H7 (cell line): ENCODE measurements at places on chromosomes 4 and X.
A peak's percentile ranks its signal among the peaks of the same experiment; 100 is the strongest.

- no peak for DNase-seq
Observed at GRCh38 chrX:8404471-8404870, 60.2 kb upstream of the VCX3B start.

- no peak for DNase-seq
Observed at GRCh38 chr4:39442998-39443397, 15.7 kb downstream of the RPL9 start.

GRCh38 chr4:37516057-37516775, 170.0 kb downstream of the RELL1 start:
- peak; percentile 17 for DNase-seq

DNA sequence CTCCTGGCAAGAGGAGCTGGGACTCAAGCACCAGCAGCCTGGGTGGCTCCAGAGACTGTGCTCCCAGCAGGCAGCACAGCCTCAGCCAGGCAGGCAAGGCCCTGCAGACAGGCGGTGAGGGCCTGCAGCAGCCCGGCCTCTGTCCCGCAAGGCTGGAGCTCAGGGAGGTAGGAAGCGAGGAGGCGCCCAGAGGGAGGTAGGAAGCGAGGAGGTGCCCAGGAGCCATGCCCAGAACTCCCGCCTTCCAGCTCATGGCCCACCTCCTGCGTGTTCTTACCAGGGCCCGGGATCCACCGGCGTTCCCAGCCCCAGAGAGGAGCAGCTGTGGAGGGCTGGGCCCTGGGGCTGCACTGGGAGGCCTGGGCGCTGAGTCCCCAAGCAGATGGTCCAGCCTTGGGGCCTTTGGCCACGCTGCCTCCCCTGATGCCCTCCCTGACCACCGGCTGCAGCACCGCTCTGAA, 133.1 kb downstream of the HMX1 start:
- no peak for DNase-seq

DNA sequence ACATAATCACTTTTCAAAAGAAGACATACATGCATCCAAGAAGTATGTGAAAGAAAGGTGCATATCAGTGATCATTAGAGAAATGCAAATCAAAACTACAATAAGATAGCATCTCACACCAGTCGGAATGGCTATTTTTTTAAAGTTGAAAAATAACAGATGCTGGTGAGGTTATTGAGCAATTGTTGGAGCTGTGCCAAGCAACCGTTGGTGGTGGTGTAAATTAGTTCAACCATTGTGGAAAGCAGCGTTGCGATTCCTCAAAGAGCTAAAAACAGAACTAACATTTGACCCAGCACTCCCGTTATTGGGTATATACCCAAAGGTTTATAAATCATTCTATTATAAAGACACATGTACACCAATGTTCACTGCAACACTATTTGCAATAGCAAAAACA, 14.2 kb downstream of the COX7B2 start:
- DNase-seq = no peak

DNA sequence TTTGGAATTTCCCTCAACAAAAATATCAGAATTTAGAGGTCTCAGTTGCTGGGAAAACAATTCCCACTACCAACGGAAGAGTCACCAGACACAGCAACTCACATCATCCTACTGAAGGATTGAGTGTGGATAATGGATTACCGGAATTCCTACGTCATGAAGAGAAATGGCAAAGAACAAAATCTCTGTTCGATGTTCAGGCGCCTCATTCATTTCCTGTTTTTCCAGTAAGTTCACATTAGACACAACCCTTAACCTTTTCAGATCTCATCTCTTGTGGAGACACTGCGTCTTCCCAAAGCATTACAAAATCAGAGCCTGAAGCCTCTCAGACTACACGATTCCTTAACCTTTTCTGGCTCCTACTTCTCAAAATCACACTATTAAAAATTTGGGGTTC, 58.5 kb upstream of the CPEB2 start:
- no peak for DNase-seq

DNA sequence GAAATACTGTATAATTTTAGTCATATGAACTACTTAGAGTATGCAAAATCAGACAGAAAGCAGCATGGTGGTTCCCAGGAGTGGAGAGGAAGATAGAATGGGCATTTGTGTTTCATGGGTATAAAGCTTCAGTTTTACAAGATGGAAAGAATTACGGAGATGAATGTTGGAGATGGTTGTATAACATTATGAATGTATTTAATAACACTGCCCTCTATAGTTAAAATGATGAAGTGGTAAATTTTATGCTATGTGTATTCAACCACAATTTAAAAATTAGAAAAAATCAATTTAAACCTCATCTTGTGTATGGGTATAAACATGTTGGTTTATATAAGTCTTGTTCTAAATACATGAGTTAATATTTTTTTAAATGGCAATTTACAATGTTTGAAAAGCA, 521.1 kb downstream of the FSTL5 start:
- DNase-seq = no peak

DNA sequence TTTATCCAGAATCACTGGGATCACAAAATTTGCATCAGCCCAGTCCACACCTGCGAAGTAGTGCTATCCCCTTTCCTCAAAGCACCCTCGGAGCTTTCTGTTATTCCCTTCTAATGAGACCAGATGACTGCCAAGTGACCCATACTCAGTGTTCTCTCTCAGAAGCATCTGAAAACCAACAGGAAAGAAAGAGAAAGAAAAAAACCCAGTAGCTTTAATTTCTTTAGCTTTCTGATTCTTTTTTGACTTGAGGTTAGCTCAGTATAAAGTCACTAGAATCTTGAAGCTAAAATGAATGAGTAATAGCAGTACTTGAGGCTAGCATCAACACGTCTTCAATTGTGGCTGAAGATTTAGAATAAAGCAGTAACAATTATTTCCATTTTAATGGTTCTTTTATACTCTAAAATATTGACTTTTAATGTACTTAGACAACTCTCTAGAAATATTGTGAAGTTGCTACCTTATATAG, 124.4 kb downstream of the ANK2 start:
- no peak for DNase-seq

DNA sequence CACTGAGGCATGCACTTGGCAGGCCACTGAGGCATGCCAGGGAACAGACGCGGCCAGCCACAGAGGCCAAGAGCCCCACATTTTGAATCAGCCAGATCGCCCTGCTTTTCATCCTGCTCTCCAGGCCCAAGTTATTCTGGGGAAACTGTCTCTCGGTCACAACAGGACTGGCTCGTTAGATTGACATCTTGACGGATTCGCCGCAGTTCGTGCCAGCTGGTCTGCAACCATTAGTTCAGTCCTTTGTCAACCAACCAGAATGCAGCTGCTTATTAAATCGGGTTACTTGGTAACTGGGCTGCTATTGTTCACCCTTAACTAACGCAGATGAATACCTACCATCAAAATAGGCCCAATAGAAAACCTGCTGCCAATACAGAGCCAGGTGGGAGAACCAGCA, 16.7 kb downstream of the CLDN34 start:
- DNase-seq = no peak

DNA sequence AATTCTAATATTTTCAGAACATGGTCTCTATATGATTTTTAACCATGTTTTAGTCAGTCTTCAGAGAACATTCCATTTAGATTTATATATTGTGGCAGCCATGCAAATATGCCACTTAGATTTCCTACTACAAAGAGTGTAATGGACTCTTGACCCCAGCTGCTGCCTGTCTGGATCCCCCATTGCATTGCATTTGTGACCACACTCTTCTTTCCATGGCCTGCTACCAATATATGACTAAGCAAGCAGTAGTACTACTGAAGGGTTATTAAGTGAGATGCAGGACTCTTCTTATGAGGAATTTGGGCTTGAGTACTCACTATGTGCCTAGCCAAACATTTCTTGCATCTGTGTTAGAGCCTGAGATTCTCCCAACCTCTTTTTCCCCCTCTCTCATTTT, 306.8 kb downstream of the PDHA2 start:
- DNase-seq = no peak

- DNase-seq = no peak
Observed at GRCh38 chr4:138611721-138612120, 369.6 kb upstream of the SLC7A11 start.

GRCh38 chr4:151325111-151325948, at the start of gene SH3D19:
Gene SH3D19, minus strand, starts transcription at chr4:151325605. Its CDS starts 253 bp downstream, at chr4:151325352.
- DNase-seq = peak; percentile 80

DNA sequence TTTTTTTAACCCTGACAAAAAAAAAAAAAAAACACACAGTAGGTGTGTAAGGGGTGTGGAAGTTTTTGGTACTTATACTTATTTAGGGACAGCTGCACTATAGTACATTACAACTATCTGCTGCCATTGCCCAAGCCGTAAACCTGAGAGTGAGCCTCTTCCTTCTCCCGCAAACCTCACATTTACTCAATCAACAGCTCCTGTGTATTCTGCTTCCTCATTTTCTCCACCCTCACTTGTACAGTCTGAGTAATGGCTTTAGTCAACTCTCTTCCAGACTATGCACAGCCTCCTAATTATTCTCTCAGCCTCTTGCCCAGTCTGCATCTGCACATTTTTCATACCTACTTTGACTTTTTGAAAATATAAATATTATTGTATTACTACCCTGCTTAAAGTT, 362.0 kb downstream of the ADAM29 start:
- DNase-seq = no peak

DNA sequence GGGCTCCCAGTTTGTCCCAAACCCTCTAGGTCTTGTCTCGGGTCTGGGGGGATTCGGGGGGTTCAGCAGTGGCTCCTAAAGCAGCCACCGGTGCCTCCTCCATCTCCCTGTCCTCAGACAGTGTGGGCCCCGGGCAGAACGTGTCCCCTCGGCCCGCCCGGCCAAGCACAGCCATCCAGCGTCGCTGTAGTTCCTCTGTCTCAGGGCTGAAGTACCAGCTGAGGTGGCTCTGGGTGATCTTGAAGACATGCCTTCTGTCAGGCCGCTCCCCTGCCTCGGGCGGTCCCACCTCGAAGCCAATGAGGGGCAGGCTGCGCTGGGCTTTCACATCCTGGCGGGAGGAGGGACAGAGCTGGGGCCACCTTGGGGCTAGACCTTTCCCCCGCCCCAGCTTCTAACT, 5.9 kb downstream of the TSR2 start:
- DNase-seq = peak; percentile 65

GRCh38 chr4:183554346-183554686, 49.5 kb downstream of the ING2 start:
- DNase-seq = no peak

DNA sequence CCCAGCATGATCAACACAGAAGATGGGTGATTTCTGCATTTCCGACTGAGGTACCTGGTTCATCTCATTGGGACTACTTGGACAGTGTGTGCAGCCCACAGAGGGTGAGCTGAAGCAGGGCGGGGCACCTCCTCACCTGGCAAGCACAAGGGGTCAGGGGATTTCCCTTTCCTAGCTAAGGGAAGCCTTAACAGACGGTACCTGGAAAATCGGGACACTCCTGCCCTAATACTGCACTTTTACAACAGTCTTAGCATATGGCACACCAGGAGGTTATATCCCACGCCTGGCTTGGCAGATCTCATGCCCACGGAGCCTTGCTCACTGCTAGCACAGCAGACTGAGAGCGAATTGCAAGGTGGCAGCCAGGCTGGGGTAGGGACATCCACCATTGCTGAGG, 92.9 kb upstream of the GRID2 start:
- no peak for DNase-seq

DNA sequence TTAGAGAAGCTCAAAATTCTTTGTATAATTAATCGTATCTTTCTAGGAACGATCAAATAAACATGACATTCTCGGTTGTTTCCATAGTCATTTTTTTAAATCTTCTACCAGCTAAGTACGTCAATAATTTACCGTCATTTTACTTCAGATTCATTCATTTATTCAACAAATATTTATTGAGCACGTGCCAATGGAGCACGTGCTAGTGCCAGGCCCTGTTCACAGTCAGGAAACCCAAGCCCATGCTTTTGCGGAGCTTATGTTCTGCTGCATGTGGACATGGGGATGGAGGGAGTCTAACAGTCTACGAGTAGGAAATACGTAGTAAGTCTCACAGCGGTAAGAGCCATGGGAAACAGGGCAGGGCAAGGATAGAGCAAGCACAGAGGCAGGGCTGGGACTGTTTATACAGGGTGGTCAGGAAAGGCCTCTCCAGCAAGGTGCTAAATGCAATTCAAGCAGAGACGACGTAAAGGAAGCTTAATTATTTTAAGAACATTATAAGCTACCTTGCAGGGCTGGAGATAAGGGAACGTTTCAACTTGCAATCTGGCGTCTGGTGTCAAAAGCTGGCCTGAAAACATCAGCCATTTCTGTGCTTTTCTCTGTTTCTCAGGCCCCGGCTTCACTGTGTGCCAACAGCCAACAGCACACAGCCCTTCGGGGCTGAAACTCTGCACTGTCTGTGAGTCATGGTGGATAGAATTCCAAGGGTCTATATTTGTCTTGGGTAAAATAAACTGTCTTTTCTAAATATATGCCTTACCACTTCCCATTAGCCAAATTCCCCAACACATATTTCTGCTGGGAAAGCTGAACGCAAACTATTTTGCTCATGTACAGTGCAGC, 517.1 kb upstream of the ZFP42 start:
- no peak for DNase-seq

GRCh38 chr4:13169731-13170525, 314.2 kb downstream of the RAB28 start:
- DNase-seq = no peak

DNA sequence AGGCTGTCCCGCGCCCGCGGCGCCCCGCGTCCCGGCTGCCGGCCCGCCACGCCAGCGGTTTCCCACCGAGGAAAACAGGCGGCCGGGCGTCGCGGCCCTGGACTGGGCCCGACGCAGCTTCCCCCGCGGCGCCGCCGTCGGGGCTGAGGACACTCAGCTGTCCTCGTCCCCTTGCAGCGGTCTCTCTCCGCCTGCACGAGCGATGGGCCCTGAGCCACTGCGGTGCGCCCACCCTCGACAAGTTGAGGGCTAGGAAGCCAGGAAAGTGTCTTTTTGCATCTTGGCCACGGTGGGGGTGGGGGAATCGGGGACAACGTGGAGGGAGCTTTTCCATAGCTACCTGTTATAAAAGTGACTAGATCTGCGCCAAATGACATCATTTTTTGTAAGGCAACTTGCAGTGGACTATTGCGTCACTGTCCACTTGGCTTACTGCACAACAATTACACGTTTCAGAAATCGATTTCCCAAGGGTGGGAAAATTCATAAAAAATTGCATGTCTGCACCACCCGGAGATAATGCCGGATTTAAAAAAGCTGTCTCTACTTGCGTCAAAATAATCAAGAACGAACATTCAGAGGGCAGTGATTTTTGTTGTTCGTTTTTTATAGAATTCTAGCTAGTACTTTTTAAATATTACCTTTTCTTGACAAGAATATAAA, 1.1 kb downstream of the KLHL15 start:
- no peak for DNase-seq

- DNase-seq = no peak
Observed at GRCh38 chr4:108731006-108731405, 31.8 kb downstream of the ETNPPL start.

DNA sequence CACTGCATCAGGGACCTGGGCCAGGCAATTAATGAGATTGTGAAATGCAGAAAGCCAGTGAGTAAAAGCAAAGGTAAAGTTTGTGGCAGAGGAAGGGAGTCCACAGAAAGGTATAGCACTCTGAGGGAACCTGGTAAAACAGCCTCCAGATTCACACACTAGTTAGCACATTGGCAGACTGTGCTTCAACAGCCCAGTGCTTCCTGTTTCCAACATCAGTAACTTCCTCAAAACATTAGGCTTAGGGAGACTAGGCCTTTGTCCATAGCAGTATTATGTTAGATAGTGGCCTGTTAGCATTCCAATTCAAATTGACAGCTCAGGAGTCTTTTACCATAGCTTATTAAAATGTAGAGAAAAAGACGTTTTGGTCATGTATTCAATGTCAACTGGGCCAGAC, 582.6 kb upstream of the ACTRT1 start:
- no peak for DNase-seq
